MG63 (cell line): ENCODE measurements at places on chromosomes 4 and X. TPM values are rescaled to one million over a fixed set of nuclear protein-coding genes. Genes with fewer than 3 reads are reported as not detected.

DNA sequence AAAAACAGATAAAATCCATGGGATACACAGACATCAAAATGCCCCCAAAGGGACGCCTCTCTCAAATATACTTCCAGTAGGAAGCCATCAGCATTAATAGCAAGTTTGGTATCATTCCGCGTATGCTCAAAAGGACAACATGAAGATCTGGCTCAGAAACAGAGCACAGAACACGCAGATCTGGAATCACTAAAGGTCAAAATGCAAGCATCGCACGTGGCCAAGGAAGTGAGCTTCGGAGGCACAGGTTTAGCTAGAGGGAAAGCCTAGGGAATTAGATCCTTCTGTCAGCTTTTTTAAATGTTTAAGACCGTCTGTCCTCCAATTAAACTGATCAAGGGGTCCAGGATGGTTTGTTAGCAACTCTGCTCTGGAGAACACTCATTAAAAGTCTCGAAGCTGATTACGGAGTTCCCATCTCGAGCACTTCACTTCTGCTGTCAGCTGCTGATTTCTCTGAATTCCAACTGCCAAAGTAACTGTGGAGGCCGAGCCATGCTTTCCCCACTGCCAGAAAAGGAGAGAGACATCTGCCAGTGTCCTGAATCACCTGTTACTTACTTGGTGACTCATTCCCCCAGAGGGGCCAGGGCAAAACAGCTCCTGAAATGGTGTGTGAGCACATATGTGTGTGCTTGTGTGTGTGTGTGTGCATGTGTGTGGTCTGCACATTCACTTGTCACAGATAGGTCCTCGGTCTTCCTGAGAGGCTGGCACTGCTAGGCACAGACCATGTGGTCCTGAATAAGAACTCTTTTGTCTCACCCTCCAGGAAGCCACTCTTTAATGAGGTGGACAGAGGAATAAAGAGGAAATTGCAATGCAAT, 177.7 kb upstream of the PPARGC1A start:
- DNase-seq = peak; percentile 67

- DNase-seq = no peak
Observed at GRCh38 chrX:3136161-3136961, 95.1 kb downstream of the ARSF start.

DNA sequence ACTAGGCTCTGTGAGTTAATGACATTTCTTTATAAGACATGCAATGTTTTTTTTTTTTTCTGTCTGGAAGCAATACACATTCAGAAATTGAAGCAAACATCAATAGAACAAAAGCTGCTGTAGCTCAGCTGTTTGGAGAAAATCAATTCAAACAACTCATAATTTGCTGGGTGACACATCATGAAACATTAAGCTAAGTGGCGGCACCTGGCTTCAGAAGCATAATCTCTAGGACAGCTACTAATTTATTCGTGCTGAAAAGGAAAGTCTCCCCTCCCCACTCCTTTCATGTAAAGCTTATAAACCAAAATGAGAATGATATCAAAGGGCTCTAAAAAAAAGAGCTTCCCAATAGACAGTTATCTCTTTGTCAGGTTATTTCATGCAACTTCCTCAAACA, 73.9 kb downstream of the LUZP4 start:
- DNase-seq = no peak

The CNOT6L gene
- 1.9 and 6.1 TPM in 2 replicates for total RNA-seq

The TMEM271 gene
- not detected in 2 replicates for total RNA-seq

The MAOB gene
- 0.30 TPM in 1 of 2 replicates, not detected in the other for total RNA-seq

The GATA1 gene
- total RNA-seq = not detected in 2 replicates
